ENCODE measurements at places on chromosomes 12 and 14.

GRCh38 chr14:58839233-58839632 lies 201.5 kb downstream of the DACT1 start:
- no peak for DNase-seq

DNA sequence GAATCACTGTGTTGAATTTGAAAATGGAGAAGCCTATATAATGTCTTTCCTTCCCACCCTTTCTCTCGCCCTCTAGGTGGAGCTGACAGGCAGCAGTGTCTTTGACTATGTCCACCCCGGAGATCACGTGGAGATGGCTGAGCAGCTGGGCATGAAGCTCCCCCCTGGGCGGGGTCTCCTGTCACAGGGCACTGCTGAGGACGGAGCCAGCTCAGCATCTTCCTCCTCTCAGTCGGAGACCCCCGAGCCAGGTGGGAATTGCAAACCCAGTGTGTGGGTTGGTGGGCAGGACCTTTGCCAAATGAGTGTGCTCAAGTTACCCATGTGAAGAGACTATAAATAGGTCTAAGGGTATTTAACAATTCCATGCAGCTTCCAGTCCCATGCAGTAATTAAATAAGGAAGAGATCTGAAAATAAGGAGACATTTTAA lies 274.7 kb downstream of the EGLN3 start:
- no peak for DNase-seq

GRCh38 chr12:5335069-5335468 lies 96.8 kb upstream of the NTF3 start:
- no peak for DNase-seq

GRCh38 chr12:110698171-110698902 lies 9.4 kb upstream of the HVCN1 start:
- DNase-seq = peak; percentile 41

- no peak for DNase-seq
Observed at GRCh38 chr12:2051700-2052621, 826 bp upstream of the CACNA1C start.

DNA sequence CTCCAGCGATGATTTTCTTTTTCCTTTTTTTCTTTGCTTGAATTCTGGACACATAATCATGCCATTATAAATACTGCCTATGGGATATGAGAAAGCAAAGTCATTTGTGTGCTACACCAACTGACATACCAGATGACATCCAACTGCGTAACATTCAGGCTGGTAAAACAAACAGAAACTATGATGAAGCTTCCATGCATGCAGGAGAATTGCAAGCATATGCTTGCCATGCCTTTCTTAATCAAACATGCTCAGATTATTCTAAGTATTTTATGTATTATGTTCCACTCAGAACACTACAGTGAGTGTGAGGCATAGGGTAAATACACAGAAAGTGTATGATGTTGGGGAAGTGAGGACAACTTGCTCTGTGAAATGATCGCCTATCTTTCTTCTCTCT lies 97.4 kb downstream of the C12orf50 start:
- DNase-seq = no peak

GRCh38 chr12:131608740-131609690 lies 101.9 kb upstream of the SFSWAP start:
- DNase-seq = no peak

GRCh38 chr14:83520837-83521236 lies 1987.2 kb upstream of the SEL1L start:
- DNase-seq = no peak

DNA sequence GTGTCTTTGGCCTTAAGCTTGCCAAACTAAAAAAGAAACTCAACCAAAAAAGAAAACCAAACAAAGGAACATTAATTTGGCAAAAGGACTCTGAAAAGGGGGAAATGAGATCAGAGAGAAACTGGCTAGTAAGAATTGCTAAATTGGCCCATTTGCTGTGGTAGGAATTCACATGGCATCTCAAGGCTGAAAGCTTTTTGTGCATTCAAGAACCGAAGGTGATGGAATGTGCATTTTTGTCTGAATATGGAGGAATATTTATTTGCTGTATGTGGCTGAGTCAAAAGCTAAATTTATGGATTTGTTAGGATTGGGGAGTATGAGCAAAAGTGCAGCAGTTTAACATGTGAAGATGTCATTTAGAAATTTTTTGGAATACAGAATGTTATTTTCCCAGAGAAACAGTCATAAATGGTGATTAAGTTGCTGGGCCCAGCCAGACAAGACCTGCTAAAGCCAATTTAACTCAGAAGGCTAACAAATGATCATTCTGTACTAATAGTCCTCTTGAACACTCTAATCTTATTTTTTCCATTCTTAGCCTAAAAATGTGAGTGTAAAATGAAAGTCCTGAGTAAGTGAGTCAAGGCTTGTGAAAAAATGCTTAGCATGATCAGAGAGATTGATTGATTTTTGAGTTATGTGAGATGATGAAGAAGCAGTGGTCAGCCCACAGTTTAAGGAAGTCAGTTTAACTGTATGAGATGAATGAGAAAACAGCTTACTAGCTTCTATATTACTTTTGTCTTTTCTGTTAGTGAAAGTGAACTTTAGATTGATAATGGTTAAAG lies 94.1 kb downstream of the ANO6 start:
- DNase-seq = no peak

DNA sequence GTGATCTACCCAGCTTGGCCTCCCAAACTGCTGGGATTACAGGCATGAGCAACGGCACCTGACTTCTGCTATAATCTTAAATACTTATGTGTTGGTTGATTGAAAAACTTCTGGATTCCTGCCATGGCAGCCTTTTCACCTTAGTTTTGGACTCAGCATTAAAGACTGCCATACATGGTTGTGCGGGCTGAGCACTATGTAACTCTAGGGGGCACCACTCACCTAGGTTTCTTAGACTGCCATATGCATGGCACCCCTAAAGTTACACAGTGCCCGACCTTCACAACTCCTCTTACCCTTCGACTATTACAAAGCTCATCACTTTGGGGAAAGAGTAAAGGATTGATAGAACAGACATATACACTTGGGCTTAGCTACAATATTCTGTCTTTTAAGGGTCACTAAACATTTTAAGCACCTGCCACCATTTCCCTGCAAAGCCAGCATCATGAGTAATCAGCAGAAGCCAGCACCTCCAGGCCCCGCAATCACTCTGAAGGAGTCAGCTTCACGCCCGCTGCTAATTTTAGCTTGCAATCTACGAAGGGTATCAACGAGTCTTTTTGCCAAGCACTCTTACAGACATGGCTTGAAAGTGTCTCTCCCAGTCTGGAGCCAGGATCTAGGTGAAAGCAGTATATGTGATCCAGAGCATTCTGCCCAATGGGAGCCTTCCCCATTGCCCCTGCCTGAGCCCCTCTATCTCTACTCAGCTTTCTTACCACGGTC lies 59.8 kb downstream of the SUDS3 start:
- DNase-seq = no peak

- DNase-seq = no peak
Observed at GRCh38 chr12:4899364-4899763, 10.3 kb upstream of the KCNA1 start.

GRCh38 chr12:85156569-85156968 lies 120.4 kb downstream of the LRRIQ1 start:
- no peak for DNase-seq

DNA sequence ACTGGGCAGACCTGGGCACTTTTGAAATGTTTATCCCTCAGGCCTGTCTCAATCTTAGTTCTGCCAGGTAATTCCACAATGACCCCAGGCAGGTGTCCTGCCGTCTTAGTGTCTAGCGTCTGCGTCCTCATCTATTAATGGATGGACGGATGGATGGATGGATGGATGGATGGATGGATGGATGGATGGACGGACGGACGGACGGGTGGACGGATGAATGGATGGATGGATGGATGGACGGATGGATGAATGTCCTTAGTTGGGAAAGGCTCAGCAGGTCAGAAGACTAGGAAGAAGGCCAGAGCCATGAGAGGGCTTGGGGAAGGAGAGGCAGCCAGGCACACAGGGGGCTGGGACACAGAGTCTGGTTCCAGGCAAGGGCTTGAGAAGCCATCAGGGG lies 141.3 kb downstream of the CALM1 start:
- DNase-seq = no peak

GRCh38 chr12:29816874-29817725 lies 33.4 kb upstream of the TMTC1 start:
- no peak for DNase-seq

DNA sequence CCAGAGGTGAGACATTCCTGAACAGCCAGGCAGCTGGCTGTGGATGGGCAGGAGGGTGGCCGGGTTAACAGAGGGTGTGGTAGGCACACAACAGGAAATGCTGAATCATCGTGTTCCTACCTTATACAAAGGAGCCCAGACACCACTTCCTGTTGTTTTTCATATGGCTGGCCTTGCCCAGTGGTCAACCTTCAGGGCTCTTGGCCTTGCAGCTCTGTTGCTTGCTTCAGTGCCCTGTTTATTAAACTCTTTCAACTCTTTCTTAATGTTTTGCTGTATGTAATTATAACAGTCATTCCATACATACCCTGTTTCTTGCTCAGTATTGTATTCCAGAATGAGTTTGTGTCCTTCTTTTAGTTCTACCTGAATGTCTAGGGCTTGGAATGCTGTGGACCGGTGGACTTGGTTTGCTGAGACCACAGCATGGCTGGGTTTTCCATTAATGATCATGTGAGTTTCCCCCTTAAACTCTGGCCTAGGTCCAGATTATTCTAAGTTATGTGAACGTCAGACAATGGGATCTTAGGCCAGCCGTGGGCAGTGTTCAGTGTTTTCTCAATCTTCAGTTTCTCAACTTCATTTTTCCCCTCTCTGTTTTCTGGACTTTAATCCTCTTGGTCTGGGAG lies 11.9 kb downstream of the CFAP54 start:
- peak; percentile 25 for DNase-seq

GRCh38 chr14:21822109-21822508 lies 148.5 kb upstream of the OR4E1 start:
- DNase-seq = no peak

DNA sequence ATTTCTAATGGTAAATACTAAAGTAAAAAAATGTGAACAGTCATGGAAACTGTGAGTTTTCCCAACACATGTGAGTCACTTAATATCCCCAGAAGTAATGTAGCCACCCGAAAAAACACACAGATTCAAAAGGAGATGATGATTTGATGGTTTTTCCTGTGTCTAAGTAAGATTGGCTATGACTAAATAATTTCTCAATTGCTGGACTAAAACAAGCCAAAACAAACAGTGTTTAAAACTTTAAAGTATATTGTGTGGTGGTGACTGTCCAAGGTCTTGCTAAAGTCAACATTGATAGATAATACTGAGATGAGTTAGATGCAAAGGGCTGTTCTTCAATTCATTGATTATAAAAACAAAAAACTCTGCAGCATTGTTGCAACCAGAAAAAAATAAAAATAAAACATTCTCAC lies 89.6 kb upstream of the SOX5 start:
- no peak for DNase-seq

DNA sequence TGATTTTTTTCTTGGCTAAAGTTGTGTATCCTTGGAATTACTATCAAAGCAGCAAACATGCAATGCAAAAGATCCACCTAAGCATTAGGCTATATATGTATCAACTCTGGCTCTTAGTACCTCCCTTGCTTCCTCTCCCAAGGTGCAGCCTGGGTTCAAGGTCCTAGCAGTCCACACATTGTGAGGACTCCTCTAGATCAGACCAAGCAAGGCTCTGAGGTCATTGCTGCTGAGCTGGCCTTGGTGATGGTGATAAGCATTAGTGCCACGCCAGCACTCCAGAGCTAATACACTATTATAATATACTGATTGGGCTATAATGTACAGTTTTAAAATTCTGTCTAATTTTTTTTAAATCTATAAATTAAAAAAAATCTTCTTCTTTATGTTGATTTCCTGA lies 196.9 kb upstream of the BTG1 start:
- DNase-seq = no peak

DNA sequence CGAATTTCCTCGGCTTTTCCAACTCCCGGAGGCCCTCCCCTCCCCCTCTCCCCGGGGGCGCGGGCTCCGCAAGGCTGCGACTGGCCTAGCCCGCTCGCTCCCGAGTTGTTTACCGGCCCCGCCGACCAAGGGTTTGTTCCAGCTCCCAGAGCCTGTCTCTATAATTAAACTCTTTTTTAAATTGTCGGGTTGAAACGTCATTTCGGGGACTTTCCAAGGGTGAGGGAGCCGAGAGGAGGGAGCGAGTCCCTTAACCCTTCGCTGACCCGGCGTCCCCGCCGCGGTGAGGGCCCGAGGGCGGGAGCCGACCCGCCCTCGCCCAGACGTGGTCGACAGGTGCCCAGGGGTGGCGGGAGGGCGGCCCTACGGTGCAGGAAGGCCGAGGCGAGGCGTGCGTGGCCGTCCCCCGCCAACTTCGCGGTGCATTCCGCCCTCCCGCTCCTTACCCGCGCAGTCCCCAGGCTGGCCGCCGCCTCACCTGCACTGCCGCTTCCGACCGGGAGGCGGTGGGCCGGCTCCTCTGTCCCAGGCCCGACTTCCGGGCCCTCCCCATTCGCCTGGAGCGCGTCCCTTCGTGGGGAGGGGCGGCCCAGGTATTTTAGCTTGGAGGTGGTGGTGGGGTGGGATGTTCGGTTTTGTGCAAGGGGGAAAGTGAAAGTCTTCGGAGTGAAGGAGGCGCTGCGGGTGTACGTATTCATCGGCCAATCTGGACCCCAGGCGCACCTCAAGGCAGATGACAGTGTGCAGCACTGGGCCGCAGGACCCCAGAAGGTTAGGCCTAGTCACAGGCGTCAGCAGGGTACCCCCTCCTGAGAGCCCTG lies 2.9 kb upstream of the ZFP36L1 start:
- DNase-seq = peak; percentile 73

- DNase-seq = no peak
Observed at GRCh38 chr12:52137746-52138145, 54.1 kb downstream of the KRT80 start.

DNA sequence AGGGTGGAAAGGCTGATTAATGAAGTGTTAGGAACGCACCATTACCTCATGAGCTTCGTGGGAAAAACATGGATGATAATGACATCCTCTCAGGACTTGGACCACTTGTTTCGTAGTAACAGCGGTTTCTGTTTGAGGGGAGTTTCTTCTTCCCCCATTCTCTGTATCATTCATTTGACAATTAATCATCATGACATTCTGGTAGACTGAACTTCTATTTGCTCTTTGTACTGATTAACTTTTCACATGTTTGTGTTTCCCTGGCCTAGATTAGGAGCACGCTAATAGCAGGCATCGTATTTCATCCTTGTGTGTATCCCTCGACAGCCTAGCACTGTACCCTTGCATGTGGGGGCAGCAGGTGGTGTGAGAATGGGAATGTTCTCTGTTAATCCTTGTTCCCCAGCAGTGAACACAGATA lies 8.0 kb downstream of the LRRC74A start:
- no peak for DNase-seq

DNA sequence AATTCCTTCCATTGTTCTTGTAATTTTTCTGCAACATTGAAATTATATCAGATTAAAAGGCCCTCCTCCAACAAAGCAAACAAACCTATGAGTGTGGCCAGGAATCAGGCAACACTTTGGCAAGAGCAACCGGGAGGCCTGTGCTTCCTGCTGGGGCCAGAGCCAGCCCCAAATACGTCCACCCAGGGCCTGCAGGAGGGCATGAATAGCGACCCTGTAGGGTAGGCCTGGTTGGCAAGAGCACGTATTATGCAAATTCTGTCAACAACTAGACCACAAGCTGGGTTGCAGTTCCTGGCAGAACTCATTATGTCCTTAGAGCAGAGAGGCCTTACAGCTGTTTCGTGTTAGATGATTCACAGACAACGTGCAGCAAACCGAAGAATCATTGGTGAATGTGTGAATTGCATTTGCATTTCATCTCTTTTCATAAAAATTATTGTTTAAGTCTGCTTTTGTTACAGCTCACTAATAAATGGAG lies 26.9 kb upstream of the LGALS3 start:
- DNase-seq = peak; percentile 26
